Cerebellum (tissue), 4 donors: ENCODE measurements at places on chromosomes 2 and 18. TPM values are rescaled to one million over a fixed set of nuclear protein-coding genes. Genes with fewer than 3 reads are reported as not detected.
A peak's percentile ranks its signal among the peaks of the same experiment; 100 is the strongest.

- DNase-seq, result no peak
These were observed 36.0 kb downstream of the CDK15 start for GRCh38 chr2:201842131-201842860.

DNA sequence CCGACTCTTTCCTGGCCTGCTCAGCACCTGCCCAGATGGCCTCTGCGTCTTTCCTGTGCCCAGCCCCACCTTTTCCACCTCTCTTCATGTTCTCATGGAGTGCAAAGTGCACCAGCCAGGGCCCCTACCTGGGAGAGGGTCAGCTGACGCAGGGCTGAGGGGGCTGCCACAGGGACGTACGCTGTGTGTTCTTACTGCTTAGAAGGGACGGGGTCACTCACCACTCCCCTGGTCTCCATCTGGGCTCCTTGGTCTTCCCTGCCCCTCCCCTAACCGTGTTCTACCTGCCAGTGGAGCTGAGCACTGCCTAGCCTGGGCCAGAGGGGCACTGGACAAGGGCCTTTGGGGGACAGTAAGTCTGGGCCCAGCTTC is 8.6 kb downstream of the ERFE start:
- no peak for DNase-seq

The C2orf66 gene
- 1.8 TPM for total RNA-seq

GRCh38 chr2:46857871-46858701 is 57.5 kb downstream of the MCFD2 start:
- DNase-seq, result no peak

- no peak for DNase-seq
These were observed 67.1 kb upstream of the EPAS1 start for GRCh38 chr2:46230115-46230571.

DNA sequence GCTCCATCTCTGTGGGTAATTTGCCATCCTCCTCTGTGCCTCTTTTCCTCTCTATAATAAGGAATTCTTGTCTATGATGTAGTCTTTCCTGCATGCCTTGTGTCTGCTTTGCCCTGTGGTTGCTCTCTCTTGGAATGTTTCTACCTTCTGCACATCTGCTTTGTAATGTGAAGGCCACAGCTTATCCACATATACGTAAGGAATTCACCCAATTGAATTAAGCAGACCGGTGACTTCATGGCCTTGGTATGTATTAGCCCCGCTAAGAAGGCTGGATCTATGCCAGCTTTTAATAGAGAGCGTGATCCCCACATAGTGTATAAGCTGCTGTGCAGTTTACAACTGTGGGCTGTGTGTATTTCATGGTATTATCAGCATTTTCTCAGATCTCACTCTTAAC is 274.7 kb downstream of the RNF144A start:
- DNase-seq, result no peak

DNA sequence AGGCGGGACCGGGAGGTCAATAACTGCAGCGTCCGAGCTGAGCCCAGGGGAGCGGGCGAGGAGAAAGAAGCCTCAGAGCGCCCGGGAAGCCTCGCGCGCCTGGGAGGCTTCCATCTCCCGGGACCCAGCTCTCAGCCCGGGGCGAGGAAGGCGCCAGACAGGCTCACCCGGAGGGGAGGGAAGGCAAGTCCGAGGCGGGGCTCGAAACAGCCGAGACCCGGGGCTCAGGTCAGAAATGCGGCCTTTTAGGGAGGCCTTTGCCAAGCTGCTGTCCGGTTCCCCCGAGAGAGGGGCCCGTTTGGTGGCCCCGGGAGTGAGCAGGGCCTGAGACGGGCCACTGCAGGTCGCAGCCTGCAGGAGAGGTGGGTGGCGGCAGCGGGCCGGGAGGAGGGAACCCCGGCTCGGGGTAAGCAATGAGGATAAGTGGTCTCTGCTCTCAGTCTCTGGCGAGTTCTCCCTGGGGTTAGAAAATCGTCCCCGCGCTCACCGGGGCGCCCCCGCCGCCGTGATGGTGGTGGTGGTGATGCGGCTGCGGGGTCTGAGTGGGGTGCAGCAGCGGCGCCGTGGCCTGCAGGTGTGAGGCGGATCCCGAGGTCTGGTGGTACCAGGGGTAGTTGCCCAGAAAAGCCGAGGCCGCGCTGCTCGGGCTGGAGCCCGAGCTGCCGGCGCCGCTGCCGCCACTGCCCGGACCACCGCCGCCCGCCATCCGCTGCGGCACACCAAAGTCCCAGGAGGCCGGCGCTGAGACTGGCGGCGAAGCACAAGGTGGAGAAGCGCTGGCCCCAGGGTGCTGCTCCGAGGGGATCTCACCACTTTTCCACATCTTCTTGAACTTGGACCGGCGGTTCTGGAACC is 2.4 kb downstream of the DLX2 start:
- no peak for DNase-seq

DNA sequence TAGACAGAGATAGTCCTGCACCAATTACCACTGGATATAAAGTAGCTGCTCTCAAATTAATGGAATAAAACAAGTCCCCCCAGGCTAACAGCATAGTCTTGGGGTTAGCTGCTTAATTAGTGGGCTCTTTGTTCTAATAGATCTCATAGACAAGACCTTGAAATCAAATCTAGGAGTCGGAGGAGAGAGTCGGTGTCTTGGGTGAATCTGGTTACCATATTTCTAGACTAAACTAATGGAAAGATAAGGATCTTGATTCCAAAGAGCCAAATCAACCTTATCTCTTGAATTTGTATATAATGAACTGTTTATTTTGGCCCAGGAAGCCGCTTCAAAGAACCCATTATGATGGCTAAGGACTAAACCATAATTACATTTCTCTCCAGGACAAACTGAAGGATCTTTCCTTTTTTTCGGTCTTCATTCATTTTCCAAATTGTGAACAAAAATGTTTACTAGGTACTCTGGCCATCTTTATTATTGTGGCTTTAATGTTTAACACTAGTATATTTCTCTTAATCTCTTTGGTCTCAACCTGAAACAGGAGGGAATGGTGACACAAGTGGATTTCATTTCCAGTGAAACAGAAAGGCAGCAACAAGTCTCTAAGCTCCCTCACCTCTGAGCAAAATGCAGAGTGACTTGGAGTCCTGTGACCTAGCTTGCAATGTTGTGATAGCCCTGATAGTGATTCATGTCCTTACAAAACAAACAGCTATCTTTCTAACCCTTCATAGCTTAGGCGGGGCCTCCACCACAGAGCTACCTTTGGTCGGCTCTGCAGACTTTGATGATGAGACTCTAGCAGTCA is 137.9 kb upstream of the PARD3B start:
- DNase-seq, result no peak

DNA sequence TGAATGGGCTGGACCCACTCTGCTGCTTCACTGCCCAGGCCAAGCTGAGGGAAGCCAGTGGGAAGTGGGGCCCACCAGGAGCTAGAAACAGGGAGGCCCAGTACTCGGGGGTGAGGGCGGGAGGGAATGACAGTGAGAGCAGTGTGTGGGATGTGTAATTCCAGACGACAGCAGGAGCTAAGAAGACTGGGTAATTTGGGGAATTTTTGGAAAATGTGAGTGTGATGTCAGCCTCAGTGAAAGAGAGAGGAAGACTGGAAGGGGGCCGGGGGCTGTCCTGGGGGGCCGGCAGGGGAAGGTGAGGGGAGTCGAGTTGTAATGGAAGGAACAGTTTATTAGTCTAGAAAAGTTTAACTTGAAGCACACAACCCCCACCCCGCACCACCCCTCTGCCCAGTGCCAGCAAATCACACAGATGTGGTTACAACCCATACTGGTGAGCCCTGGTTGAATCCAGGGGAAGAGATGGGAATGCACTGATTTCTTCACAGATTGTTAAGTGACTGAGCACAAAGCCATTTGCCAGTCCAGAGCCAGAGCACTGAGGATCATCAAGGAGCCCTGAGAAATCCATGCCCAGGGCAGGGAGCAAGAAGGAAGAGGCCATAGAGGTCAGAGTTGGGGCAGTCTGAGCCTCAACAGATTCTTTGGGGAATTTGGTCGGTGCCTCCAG is 76.7 kb upstream of the PKDCC start:
- DNase-seq, result no peak

DNA sequence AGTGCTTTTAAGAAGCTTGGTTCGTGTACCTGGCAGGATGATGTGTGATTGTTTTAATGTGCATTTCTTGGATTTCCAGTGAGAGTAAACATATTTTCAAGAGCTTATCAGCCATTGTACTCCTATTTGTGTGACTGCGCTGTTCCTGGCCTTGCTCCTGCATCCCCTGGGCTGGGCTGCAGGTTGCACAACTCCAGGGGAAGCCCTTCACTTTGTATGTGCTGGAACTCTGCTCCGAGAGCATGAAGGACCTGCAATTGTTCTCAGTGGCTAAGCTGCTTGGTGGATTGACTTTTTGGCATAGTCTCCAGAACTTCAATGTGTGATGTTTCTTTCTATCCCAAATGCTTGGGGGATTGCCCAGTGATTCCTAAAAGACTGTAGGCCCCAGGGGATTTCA is 18.8 kb downstream of the ATP6V1C2 start:
- DNase-seq, result no peak

The COLEC11 gene
- total RNA-seq, result 0.82 TPM

GRCh38 chr2:96703021-96703751 is 36.7 kb downstream of the LMAN2L start:
- no peak for DNase-seq

- DNase-seq, result no peak
These were observed 279.7 kb upstream of the FIGN start for GRCh38 chr2:164015328-164016123.

GRCh38 chr2:32745191-32745590 is 117.3 kb downstream of the TTC27 start:
- DNase-seq, result no peak

DNA sequence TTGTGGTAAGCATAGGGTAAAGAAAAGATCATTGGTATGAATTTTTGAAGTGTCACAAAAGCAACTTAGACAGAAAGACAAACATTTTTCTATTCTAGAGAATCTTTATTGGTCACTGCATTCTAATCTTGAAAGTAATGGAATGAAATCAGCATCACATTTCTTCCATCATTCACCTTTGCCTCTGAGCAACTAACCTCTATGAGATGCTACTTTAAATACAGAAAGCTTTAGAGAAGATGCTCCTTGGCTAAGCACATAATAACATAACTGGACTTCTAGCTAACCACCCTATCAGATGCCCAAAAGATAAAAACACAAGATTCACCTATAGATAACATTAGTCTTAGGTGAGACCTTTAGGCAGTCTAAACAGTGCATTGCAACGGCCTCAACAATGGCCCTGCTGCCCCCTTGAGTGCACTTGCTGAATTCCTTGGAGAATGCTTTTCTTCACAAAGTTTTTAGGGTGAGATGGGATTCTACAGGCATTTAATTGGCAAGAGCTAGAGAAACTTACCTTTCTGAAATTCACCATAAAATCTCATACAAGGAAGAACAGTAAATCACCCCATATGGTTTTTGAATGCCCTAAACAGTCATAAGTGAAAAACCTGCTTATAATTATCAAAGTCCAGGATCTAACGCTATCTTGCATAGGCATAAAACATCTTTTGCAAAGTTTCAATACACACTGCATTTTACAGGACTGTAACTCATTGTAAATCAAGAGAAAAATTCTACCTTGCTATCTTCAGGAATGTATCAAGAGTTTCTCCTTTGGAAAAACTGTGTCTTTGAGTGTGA is 791.3 kb upstream of the CHAC2 start:
- peak; percentile 16 for DNase-seq

The CYS1 gene
- 0.45 TPM for total RNA-seq

DNA sequence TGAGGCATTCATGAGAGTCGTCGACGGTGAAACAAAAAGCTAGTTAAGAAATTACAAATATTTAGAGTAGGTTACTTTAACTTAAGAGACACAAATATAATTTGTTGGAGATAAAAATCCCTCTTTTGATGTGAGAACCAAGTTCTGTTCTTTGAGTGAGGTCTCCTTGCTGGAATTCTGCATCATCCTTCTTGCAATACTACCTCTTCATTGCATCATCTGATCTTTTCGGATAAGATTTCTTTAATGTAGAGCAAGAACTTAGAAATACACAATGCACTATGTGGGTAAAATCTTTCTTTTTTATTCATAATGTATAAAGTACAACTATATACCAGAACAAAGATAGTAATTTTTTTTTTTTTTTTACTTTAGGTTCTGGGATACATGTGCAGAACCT is 118.4 kb downstream of the ARL4C start:
- no peak for DNase-seq

- DNase-seq, result no peak
These were observed 238.2 kb downstream of the OSR1 start for GRCh38 chr2:19120181-19120580.

The POTEI gene
- total RNA-seq, result 0.27 TPM

DNA sequence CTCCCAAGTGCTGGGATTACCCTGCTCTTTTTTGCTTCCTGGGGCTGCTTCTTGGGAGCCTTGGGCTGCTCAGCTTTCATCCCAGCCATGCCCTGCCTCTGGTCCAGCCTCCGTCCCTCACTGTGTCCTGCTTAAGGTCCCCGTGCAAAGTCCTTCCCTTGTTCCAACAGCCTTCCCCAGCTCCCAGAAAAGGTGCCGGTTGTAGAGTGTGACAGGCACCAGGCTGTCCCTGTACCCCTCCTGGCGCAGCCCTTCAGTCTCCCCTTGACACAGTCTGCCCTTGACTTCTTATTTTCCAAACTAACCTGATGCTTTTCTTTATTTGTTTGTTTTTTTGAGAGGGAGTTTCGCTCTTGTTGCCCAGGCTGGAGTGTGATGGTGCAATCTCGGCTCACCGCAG is 20.1 kb upstream of the ALPI start:
- DNase-seq, result no peak

DNA sequence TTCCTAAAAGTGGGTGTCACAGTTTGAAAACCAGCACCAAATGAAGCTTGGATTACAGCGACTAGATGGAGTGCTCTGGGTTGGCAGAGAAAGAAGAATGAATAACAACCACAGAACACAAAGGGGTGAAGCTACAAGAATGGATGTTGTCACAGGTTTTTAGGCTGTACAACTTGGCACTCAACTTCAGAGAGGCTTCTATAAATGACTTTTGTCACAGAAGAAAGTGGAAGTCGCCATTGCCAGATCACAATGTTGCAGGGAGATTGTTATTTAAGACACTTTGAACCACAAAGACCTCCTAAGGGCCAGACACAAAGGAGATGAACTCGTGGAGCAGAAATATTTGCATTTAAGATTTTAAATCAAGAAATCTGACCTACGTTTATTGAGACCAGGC is 354.2 kb downstream of the CDH7 start:
- DNase-seq, result no peak

- no peak for DNase-seq
These were observed 245.2 kb upstream of the SPHKAP start for GRCh38 chr2:228426502-228427216.

DNA sequence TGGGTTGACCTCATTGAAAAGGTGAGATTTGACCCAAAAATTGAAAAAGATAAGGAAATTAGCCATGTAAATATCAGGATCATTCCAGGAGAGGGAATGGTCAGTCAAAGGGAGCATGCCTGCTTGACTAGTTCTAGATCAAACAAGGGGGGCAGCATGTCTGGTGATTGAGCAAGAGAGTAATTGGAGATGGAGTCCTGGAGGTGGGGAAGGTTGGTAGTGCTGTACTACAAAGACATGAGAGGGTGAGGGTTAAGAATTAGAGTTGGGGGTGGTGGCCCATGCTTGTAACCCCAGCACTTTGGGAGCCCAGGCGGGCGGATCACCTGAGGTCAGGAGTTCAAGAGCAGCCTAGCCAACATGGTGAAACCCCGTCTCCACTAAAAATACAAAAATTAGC is 2.0 kb downstream of the MRPL30 start:
- no peak for DNase-seq

The RIT2 gene
- 9.5 TPM for total RNA-seq

The XPO1 gene
- total RNA-seq, result 490 TPM

The UGT1A1 gene
- not detected for total RNA-seq

The GPC1 gene
- total RNA-seq, result 70.1 TPM

GRCh38 chr2:189504238-189504637 is 63.0 kb downstream of the WDR75 start:
- DNase-seq, result no peak
